Left hindlimb (tissue), 1 donor: ENCODE measurements at places on chromosomes 7 and 10.

DNA sequence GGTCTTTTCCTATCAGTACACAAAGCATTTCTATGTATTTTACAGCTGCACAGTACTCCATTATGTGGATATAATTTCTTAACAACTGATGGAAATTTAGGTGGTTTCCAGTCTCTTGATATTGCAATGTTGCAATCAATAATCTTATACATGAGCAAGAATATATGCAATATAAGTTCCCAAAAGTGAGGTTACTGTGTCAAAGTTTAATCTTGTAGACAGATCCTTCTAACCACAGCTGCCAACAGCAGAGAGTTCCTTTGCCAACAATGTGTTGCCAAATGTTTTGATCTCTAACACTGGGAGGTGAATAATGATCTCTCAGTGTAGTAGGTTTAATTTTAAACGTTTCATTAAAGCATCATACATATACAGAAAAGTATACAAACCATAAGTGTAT lies 54.5 kb downstream of the CUL2 start:
- DNase-seq, result no peak

- DNase-seq, result no peak
These were observed 34.8 kb downstream of the CHST12 start for GRCh38 chr7:2438186-2438585.

- no peak for DNase-seq
These were observed 539.7 kb upstream of the KCND2 start for GRCh38 chr7:119733127-119733879.

DNA sequence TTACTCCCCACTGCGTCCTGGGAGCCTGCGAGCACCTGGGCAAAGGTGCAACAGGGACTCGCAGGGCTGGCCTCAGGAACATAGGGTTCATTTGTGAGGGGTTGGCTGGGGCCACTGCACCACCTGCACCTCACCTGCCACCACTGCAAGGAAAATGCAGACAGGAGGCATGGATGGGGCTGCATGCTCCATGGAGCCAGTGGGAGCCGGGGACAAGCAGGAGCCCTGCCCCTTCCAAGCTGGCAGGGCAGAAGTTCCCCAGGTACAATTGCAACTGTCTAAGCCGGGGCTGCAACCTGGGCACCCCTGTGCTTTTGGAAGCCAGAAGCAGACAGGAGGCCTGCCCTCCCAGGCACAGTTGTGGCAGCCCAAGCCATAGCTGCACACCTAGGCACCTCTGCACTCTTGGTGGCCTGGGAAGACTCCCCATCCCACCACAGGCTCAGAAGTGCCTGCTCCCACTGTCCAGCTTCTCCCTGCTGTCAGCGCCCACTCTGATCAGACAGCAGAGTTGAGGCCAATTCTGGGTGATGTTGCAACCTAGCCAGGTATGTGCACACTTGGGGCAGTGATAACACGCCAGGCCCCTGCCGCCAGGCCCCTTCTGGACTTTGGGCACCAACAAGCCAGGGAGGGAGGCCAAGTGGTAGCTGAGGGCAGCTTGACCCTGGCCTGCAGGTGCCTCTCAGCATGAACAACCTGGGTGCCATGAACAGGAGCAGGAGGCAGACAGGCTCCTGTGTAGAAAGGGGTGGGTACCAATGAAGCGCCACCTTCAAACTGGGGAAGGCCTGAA lies 58.2 kb downstream of the TMEM106B start:
- no peak for DNase-seq

DNA sequence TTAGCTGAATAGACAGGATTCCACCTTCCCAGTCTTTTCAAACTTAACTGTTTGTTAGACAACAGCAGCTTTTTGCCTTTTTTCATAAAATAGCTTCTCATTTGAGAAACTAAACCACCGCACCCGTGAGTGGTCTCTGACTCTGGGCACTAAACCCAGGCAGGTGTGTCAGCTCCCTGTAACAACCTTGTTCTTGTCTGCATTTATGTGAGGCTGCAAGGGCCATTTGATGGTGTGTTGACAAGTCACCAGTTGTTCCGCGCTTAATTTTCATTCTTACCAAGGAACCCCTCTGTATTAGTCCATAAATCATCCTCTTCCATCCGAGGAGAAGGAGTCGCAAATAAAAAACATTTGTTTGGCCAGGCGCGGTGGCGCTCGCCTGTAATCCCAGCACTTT lies 1.5 kb downstream of the STOX1 start:
- no peak for DNase-seq
